ENCODE measurements at places on chromosomes 12 and 14.

DNA sequence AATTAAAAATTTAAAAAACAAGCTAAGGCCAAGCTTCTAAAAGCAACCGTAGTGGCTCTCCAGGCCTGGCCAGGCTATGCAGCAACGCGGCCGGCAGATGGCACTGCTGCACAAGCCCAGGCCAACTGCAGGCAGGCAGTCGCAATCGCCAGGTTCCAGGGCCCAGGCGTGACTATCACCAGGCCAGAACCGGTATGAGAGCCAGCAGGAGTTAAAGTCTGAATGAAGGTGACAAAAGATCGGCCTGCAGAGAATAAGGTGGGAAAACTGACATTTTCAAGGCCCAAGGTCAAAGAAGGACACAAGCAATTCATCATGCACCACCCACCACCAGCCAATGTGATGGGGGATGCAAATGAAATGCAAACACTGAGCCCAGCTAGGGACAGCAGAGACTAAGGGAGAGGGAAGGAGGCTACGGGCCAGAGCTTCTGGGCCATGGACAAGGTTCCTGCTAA lies 43.6 kb upstream of the ANO2 start:
- peak; percentile 31 for DNase-seq

GRCh38 chr14:33375786-33376185 lies 437.1 kb downstream of the NPAS3 start:
- DNase-seq: no peak

DNA sequence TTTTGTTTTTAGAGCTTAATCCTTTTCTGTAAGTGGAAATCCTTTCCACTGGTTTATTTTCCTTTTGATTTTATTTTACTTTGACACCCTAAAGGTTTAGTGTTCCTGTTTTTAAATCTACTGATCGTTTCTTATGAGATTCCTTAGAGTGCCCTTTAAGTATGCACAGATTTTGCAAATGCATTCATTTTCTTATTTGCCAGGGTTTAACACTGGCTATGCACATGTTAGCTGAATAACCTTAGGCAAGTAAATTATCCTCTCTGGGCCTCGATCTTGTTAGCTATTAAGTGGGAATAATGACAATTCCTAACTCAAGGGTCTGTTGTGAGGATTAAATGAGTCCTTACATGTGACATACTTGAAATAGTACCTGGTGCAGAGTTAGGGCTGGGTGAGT lies 136.0 kb downstream of the BICD1 start:
- DNase-seq: no peak

DNA sequence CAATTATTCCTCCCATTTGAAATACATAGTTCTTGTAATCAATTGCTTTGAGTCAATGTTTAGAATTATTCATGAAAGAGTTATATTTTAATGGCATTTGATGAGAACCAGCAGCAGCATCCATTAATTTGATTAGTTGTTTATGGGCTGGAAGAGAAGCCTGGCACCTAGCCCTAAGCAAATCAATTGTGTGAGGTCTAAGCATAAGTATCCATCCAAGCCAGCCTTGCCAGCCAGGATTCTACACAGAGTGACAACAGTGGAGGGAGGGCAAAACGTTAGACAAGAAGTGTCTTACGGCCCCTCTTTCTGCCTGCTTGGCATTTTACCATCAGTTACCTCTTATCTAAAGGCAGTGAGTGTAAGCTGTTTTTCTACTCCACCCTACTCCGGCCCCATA lies 478.5 kb downstream of the NELL2 start:
- no peak for DNase-seq

DNA sequence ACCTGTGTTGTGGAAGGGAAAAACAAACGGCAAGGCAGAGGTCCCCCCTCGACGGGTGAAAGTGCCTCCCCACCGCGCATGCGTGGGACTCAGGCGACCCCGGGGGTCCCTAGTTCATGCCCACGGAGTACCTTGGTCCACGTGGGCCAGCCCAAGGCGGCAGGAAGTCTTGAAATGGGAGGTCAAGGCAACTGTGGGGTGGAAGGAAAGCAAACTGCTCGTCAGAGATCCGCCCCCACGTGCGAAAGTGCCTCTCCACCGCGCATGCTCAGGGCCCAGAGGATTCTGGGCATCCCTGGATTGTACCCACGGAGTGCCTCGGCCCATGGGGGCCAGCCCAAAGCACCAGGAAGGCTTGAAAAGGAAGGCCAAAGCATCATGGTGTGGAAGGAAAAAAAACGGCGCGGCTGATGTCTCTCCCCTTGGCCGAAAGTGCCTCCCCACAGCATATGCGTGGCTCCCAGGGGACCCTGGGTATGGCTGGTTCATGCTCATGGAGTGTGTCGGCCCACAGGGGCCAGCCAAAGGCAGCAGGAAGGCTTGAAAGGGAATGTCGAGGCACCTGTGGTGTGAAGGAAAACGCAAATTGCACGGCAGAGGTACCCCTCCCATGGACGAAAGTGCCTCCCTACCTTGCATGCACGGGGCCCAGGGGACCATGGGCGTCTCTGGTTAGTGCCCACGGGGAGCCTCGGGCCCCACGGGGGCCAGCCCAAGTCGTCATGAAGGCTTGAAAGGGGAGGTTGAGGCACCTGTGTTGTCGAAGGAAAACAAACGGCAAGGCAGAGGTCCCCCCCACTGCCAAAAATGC lies 369.7 kb downstream of the ALG10 start:
- no peak for DNase-seq

- DNase-seq: no peak
Measured at GRCh38 chr14:53190938-53191337, 37.8 kb upstream of the DDHD1 start.

GRCh38 chr12:127594351-127594970 lies 672.5 kb upstream of the TMEM132C start:
- DNase-seq: no peak

DNA sequence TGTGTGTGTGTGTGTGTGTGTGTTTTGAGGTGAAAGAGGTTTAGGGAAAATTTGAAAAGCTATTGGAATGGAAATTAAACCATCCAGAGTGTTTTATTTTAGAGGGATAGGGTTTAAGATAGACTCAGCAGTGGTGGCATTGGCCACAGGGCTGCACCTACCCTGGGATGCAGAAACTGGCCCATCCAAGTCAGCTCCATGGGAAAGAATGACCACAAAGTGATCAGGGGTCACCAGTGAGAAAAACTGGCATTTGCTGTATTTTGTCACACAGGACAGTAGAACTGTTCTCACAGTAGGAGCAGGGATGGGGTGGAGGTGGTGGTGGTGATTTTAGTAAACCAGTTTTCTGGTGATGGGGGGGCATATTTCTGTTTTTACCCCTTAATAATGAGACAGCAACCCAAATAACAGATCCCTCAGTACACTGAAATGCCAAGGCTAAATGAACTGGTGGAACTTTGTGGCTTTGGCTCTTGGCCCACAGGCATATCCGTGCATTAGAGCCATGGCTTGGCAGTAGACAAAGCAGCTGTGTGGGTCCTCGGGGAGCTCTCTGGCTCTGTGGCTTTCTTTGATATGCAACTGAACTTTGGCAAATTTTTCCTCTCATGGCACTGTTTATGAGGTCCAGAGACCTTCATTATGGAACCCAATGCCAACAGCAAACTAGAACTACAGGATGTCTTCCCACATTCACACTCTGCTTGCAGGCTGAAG lies 348.3 kb downstream of the ZFP36L1 start:
- peak; percentile 57 for DNase-seq

DNA sequence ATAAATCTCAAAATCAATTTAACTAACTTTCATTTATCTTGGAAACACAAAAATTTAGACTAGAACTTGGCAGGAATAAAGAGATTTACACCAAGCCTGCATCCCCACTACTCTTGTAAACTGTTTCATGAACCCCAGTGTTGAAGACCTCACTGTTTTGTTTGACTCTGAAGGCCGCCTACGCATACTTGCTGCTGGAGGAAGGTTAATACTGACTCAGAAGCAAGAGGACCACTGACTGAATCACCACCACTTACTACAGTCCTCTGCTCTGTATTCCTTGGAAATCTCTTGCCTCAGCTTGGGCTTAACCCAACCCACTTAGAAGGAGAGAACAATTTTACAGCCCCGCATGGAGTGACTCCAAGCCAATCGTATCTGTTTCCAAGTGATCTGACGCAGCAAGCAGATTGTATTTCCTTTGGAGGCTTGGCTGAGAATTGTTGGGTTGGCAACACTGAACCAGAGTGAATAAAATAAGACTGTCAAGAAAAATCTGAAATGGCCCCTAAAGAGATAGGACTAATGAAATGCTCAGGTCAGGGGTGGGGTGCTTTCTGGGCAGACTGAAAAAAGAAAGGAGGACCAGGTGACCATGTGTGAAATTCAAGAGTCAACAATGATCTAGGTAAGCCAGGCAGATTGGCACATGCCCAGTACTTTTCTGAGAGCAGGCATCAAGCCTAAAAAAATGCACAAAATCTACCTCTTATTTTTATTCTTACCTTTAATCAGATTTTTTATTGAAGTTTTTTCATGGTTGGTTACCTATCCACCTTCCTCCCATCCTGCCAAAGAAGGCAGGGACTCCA lies 248.6 kb downstream of the ZFP36L1 start:
- DNase-seq: peak; percentile 37

DNA sequence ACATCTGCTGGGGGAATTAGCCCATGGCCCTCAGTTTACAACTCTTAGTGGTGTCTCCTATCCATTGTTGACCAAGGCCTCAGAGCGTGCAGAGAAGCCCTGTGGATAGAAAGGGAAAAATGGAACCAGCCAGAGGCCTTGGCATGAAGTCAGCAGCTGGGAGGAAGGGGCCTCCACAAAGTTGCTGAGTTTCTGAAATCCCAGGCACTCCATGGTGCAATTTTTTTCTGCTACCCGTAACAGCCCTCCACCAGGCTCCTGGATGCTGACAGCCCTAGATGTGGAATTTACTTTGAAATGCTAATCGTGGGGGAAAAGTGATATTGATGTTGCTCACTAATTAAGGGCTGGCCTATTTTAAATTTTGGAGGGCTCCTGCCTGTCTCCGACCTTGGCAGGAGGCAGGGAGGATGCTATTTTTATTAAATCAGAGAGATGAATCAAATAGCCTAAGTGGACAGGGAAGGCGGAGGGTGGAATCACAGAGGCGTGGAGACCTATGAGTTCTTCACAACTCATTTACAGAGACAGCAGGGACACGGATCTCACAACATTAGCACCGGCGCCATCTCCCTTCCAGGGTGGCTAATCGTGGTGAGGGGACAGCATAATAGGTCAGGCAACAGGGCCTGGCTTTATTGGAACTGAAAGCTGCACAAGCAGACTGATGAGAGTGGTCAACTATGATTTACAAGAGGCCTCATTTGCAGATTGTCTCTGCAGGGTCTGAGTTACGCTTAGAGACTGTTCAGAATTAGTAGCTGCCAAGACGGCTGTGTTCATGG lies 99.8 kb upstream of the WSCD2 start:
- no peak for DNase-seq

DNA sequence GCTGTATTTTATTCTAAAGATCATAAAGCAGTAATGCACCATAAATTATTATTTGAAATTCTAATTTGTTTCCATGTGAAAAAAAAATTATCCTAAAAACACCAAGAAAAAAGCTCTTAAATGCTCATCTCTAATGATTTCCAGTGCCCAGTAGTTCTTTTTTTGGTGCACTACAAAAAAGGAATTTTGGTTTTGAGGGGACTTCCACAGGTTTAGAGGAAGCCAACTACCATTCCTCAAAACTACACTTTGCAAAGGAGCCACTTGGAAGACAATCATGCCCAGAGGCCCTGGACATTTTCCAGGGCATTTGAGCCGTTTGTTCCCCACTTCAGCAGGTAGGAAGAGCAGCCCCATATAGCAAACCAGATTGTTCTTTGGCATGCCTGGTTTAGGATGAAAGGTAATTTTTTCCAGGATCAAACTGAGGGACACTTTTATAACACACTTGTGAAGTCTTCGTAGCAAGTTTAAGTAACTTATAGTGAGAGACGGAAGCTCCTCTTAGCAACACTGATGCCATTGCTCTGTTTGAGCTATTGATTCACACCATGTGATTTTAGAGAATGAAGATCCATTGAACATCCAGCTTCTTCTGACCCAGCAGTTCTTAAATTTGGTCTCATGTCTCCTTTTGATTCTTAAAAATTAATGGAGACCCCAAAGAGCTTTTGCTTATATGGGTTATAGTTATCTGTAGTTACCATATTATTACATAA lies 187.9 kb downstream of the ETV6 start:
- no peak for DNase-seq

DNA sequence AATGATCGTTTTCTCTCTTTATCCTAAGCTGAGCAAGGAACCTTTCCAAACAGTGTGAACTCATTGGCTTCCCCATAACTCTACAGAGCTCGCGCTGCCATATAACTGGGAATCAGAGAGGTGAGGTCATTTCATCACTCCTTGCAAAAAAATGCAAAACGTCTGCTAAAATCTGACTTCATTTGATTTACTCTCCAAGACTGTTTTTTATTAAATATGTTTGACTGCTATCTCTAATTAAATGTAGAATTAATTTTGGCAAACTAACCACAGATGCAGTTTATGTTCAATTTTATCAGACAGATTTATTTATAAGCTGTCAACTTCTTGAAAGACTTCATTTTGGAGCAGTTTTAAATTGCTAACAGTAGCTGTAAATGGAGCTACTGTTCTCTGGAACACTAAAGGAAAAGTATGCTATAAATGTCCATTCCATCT lies 131.6 kb upstream of the SOX5 start:
- no peak for DNase-seq

DNA sequence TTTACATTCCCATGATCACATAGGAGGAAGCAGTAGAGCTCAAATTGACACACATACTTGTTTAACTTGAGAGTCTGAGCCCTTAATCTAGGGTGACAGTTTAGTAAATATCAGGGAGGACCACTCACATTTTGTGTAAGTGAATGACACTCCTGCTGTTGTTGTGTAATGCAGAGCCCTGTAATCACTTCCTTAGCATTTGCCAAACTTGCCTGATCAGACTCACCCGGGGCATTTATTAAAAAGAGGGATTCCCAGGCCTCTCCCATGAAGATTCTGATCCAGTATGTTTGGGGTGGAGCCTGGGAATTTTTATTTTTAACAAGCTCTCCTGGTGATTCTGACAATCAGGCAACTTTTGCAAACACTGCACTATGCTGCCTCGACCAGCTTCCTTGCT lies 119.6 kb downstream of the NUAK1 start:
- DNase-seq: no peak

DNA sequence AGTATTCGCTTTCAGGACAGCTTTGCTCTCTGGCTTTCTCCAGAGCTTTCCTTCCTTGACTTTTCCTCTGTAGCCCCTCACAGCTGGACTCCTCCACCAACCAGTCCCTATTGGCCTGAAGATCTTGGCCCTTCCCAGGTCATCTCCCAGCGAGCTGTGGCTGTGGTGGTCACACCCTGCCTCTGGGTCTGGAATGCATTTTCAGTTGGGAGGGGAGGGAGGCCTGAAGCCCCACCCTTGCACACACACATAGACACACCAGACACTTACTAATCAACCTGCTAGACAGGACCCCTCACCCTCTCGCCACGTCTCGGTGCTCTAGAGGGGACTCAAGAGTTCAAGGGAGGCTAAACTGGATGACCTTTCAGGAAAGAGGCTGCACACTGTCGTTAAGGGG lies 13.9 kb downstream of the JDP2 start:
- DNase-seq: no peak

Data from RCC 7860 (cell line).